Activated CD4-positive, alpha-beta memory T cell treated with anti-CD3 and anti-CD28 coated beads, Interleukin-2, amount 10 ng/mL, durations not matched to agents 7 days and 5 days (primary cell): ENCODE measurements at places on chromosomes 16 and 17. TPM values are rescaled to one million over a fixed set of nuclear protein-coding genes. Genes with fewer than 3 reads are reported as not detected.

DNA sequence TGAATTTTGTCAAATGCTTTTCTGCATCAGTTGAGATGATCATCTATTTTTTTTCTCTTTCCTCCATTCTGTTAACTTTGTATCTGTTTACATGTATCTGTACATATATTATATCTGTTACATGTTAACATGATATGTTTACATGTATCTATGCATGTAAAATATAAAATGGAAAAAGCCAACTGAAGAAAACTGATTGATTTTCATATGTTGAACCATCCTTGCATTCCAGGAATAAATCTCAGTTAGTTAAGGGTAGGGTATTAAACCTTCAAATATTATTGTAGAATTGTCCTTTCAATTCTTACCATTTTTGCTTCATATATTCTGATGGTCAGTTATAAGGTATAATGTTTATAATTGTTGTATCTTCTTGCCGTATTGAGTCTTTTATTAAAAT lies 336.1 kb downstream of the ZFHX3 start:
- DNase-seq = no peak
- no peaks in the 10 kb centered on the region for H3K4me1 ChIP-seq
- H3K36me3 ChIP-seq = no peaks in the 10 kb centered on the region

DNA sequence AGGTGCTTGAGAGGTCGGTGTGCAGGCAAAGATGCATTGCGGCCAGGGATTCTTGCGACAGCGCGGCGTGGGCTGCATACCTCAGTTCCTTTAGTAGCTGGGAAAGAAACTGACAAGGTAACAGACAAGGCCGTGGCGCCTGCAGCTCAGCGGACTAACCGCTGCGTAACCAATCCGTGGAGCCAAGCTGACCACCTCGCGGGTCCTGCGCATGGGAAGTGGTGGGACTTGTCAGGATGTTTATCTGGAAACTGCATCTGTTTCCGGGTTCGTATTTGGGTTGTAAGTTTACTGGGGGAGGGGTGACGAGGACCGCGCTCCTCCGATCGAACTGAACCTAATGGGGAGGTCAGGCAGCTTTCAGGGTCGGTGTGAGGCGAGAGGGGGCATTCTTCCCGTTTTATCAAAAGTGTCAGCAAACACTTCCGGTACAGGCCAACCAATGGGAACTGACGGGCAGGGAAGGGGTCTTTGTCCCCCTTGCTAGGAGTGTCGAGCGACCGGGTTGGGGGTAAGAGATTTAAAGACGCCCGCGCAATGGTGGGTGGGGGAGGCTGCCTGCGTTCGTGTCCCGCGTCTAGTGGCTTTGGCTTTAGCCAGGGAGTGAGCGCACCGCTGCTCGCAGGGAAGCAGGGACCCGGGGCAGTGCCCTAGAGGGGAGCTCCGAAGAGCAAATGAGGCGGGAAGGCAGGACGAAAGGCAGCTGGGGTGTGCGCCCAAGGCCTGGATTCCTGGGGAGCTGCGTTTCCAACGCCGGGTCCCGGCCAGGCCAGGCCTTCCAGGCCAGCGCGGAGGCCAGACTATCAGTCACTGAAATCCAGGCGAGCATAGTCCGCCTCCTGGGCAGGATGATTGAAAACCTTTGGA lies 7.0 kb downstream of the IRX6 start:
- no peaks in the 10 kb centered on the region for H3K36me3 ChIP-seq
- H3K27me3 ChIP-seq = peaks cover 56% of the 10 kb centered on the region
- H3K4me3 ChIP-seq = no peak overlapping the region
- no peak overlapping the region for H3K27ac ChIP-seq
- DNase-seq = no peak

The PRSS53 gene
- total RNA-seq = 4.9 TPM

DNA sequence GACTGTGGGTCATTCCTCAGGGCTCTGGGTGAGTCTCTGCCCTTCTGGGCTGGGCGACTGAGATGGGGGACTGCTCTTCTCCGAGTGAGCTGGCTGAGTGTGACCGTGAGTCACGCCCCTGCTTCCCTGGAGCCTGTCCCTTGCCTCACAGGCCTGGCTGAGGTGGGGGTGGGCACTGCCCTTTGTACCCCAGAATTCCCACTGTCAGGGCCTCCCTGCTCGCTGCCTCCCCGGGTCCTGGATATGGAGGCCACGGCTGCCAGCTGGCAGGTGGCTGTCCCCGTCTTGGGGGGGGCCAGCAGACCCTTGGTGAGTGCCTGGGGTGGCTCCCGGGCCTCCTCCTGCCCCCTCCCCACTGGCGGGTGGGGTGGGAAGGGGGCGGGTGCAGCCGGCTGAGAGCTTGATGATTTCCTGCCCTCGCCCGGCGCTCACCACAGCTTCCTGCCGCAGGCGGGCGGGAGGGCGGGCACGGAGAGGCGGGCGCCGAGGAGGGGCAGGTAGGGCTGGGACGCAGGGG lies at the start of gene LAT:
LAT (plus strand) TSS at position 434 of the 517 bp plus-strand sequence. CDS start 366 bp downstream, outside the sequence.
- H3K4me1 ChIP-seq = peaks cover 44% of the 10 kb centered on the region
- H3K36me3 ChIP-seq = peaks cover 81% of the 10 kb centered on the region
- peak within 1 kb of the TSS; percentile 92 for H3K27ac ChIP-seq
- H3K4me3 ChIP-seq = peak within 1 kb of the TSS; percentile 99

The TMC5 gene
- 0.98 TPM for total RNA-seq

- peaks cover 9% of the 10 kb centered on the region for H3K4me1 ChIP-seq
- peaks cover 25% of the 10 kb centered on the region for H3K36me3 ChIP-seq
- H3K4me3 ChIP-seq = no peak overlapping the region
Measured at GRCh38 chr16:11211977-11212797, 43.8 kb downstream of the SOCS1 start.

GRCh38 chr17:82696916-82697807 lies 1.3 kb downstream of the RAB40B start:
- no peak overlapping the region for H3K27ac ChIP-seq
- peak overlapping the region; percentile 30 for H3K4me3 ChIP-seq
- peaks cover 6% of the 10 kb centered on the region for H3K36me3 ChIP-seq
- peaks cover 12% of the 10 kb centered on the region for H3K4me1 ChIP-seq
- DNase-seq = no peak

The GPR142 gene
- total RNA-seq = 0.15 TPM

GRCh38 chr17:17877529-17878358 lies 41.0 kb upstream of the SREBF1 start:
- peaks cover 12% of the 10 kb centered on the region for H3K36me3 ChIP-seq
- DNase-seq = no peak
- H3K27ac ChIP-seq = no peak overlapping the region
- H3K27me3 ChIP-seq = no peaks in the 10 kb centered on the region
- H3K4me3 ChIP-seq = no peak overlapping the region
- no peaks in the 10 kb centered on the region for H3K4me1 ChIP-seq

- DNase-seq = no peak
- peaks cover 4% of the 10 kb centered on the region for H3K27me3 ChIP-seq
- no peaks in the 10 kb centered on the region for H3K36me3 ChIP-seq
- H3K4me3 ChIP-seq = no peak overlapping the region
- no peaks in the 10 kb centered on the region for H3K4me1 ChIP-seq
Measured at GRCh38 chr16:84007965-84008364, 34.6 kb downstream of the SLC38A8 start.

The ATP1B2 gene
- 0.50 TPM for total RNA-seq

DNA sequence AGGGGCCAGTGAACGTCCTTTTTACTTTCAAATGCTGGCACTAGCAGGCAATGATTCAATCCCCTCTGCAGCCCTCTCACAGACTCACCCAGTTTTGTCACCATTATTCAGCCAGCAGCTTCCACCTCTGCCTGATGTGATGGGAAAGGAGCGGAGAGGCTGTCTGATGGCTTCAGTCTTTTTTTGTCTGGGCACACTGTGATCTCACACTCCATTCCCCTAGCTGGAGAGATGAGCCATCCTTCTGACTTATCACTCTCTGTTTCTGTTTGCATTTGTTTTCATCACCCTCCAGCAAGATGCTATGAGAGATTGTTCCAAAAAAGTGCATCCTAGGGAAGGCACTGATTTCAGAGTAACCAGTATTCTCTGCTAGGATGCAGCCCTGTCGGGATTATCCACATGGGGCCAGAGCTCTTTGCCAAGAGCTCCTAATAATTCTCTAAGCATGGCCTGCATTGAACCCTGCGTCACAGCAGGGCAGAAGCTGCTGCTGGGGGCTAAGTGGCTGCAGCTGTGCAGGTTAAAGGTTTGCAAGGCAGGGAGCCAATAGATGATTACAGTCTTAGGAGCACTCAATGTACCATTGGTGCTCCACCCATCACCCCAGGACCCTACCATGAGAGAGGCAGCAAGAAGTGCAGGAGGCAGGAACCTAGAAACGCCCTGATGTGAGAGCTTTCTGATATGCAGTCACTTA lies 236.1 kb upstream of the C16orf82 start:
- H3K4me3 ChIP-seq = no peak overlapping the region
- H3K36me3 ChIP-seq = no peaks in the 10 kb centered on the region
- H3K4me1 ChIP-seq = no peaks in the 10 kb centered on the region
- H3K27ac ChIP-seq = no peak overlapping the region

DNA sequence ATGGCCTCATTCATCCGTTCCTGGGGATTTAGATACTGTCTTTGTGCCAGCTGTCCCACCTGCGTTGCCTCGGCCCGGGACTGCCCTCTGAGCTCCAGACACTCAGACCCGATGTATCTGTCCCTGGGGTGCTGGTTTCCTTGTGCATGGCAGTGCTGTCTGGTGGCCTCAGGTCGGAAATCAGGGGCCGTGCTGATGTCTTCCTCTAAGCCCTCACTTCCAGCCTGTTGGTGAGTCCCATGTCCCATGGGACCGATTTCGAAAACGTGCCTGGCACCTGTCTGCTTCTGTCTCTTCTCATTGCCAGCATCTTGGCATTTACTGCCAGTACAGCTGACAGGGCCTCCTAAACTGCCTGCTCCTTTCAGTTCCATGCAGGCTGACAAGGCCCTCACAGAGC lies 22.1 kb downstream of the NT5M start:
- no peaks in the 10 kb centered on the region for H3K4me1 ChIP-seq
- no peak for DNase-seq
- H3K4me3 ChIP-seq = no peak overlapping the region
- H3K27me3 ChIP-seq = no peaks in the 10 kb centered on the region
- H3K36me3 ChIP-seq = no peaks in the 10 kb centered on the region

The HOXB6 gene
- 0.60 TPM for total RNA-seq

- peaks cover 27% of the 10 kb centered on the region for H3K4me1 ChIP-seq
- no peak overlapping the region for H3K4me3 ChIP-seq
- H3K36me3 ChIP-seq = no peaks in the 10 kb centered on the region
- peaks cover 36% of the 10 kb centered on the region for H3K27me3 ChIP-seq
- no peak overlapping the region for H3K27ac ChIP-seq
- no peak for DNase-seq
Measured at GRCh38 chr17:50817838-50818237, 17.5 kb upstream of the WFIKKN2 start.

DNA sequence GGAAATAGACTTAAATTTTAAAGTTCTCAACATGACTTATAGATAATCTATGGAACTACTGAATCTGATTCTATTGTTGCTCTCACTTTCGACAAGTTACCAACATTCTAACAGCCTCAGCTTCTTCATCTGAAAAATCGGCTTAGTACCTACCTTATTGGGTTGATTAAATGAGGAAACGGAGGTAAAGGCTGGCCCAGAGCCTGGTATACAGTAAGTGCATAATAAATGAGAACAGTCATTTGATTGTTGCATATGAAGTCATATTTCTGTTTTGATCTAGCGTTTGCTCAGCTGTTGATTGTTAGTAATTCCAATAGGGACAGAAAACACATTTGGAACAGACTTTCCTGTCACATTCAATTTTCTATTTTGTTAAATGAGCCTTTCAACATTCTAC lies 4.6 kb downstream of the VPS35L start:
- H3K27ac ChIP-seq = no peak overlapping the region
- DNase-seq = no peak
- peaks cover 14% of the 10 kb centered on the region for H3K36me3 ChIP-seq
- H3K4me3 ChIP-seq = no peak overlapping the region
- peaks cover 14% of the 10 kb centered on the region for H3K4me1 ChIP-seq

DNA sequence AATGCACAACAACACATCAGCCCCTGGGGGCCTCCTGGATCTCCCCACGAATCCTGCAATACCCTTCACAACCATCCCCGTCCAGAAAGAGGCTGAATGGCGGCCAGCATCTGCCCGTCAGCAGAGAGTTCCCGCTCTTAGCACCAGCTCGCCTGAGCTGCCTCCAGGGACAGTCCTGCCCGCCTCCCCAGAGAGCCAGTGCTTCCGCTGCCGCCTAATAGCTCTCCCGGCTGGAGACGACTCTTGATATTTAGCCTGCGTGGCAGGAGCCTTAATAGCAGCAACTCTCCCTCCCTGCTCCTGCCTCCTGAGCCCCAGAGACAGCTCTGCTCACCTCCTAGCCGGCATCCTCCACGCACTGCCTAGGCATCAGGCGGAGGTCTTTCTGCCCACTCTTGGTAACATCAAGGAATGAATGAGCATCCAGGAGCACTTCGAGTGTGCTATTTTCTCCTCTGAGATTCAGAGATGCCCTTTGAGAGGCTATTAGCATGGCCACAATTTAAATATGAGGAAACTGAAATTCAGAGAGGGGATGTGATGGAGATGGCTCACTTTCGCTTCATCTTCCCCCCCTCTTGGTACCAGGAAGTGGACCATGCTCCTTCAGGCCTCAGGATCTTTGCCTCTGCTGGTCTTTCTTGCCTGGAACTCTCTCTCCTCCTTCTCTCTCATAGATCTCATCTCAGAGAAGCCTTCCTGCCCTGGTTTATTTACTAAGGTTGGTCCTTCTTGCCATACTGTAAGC lies 67.9 kb downstream of the RAI1 start:
- peak overlapping the region; percentile 57 for H3K27ac ChIP-seq
- no peaks in the 10 kb centered on the region for H3K36me3 ChIP-seq
- no peak for DNase-seq
- no peaks in the 10 kb centered on the region for H3K27me3 ChIP-seq
- peaks cover 52% of the 10 kb centered on the region for H3K4me1 ChIP-seq

DNA sequence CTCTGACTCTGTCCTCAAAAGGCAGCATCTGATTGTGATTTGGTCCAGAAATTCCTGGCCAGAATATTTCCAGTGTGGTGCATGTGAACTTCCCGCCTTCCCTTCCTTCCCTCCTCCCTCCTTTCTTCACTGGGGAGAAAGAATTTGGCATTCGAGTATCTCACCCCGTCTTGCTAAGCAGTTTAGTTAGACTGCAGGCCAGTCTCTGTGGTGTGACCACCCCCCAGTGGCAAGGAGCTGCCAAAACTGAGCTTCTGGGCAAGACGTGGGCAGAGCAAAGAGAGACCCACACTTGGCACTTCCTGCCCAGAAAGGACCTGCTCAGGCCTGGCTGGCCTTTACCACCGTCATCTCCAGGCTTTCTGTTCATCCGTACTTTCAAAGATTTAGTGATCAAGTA lies 36.4 kb downstream of the SNX20 start:
- peak; percentile 28 for DNase-seq
- no peak overlapping the region for H3K27ac ChIP-seq
- H3K36me3 ChIP-seq = no peaks in the 10 kb centered on the region
- H3K4me3 ChIP-seq = no peak overlapping the region
- no peaks in the 10 kb centered on the region for H3K4me1 ChIP-seq

The MED1 gene
- 51.0 TPM for total RNA-seq

GRCh38 chr17:40541060-40541872 lies 24.0 kb downstream of the CCR7 start:
- H3K4me3 ChIP-seq = peak overlapping the region; percentile 44
- peaks cover 57% of the 10 kb centered on the region for H3K4me1 ChIP-seq
- peak; percentile 75 for DNase-seq

The ZNF778 gene
- 6.8 TPM for total RNA-seq

The CTF1 gene
- total RNA-seq = 0.25 TPM

GRCh38 chr17:20184977-20185619 lies 175.9 kb downstream of the SPECC1 start:
- no peak overlapping the region for H3K27ac ChIP-seq
- no peaks in the 10 kb centered on the region for H3K36me3 ChIP-seq
- peaks cover 7% of the 10 kb centered on the region for H3K4me1 ChIP-seq
- no peak overlapping the region for H3K4me3 ChIP-seq

- no peak overlapping the region for H3K4me3 ChIP-seq
- DNase-seq = no peak
- no peaks in the 10 kb centered on the region for H3K27me3 ChIP-seq
- no peaks in the 10 kb centered on the region for H3K4me1 ChIP-seq
Measured at GRCh38 chr16:35425270-35425669, 1965.9 kb downstream of the TP53TG3F start.
